Mesothelial cell of epicardium (in vitro differentiated cells): ENCODE measurements at places on chromosomes 11 and 22. TPM values are rescaled to one million over a fixed set of nuclear protein-coding genes. Genes with fewer than 3 reads are reported as not detected.

FGF3 gene
- total RNA-seq, result not detected in 3 replicates

RAB36 gene
- 6.3 to 6.4 TPM (median 6.4 TPM) in 3 replicates for total RNA-seq

RAPSN gene
- 0.27 to 0.31 TPM (median 0.31 TPM) in 3 replicates for total RNA-seq

ILK gene
- 127 to 144 TPM (median 130 TPM) in 3 replicates for total RNA-seq

MAPK1 gene
- total RNA-seq, result 90.2 to 92.9 TPM (median 90.4 TPM) in 3 replicates

C11orf16 gene
- total RNA-seq, result not detected in 3 replicates

- H3K27ac ChIP-seq, result no peak overlapping the region
- H3K4me3 ChIP-seq, result no peak overlapping the region
- peaks cover 49% of the 10 kb centered on the region for H3K27me3 ChIP-seq
- no peak for DNase-seq
Observed at GRCh38 chr11:117711331-117711730, 85.7 kb downstream of the DSCAML1 start.

DNA sequence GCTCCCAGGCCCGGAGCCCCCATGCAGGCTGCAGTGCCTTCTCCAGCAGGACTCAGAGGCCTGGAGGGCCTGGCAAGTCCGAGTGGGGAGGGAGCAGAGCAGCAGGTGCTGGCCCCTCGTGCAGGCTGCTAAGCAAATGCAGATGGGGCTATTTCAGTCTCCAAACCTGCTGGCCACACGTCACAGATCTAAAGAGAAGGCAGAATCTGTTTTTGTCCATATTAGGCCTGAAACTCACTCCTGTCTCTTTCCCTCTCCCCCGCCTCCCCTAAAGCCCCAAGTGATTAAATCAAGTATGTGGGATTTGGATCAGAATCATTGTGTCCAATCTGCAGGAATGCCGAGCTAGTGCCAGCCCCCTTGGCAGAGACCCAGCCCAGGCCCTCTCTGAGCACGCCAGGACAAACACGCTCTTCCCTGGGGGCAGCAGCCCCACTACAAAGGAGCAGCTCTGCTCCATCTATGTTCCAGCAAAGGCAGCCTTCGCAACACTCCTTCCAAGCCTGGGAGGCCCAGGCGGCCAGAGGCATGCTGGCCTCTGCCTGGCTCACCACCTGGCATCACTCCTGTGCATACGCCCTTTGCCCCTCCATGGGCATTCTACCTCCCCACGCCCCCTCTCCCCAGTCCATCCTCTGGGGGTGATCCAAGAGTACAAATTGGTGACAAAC lies 26.5 kb downstream of the RPL27A start:
- peaks cover 2% of the 10 kb centered on the region for H3K4me1 ChIP-seq
- no peak overlapping the region for H3K4me3 ChIP-seq
- H3K27ac ChIP-seq, result peak overlapping the region; percentile 83
- peaks cover 33% of the 10 kb centered on the region for H3K36me3 ChIP-seq

GRCh38 chr11:101446726-101447125 lies 137.1 kb downstream of the TRPC6 start:
- no peak overlapping the region for H3K4me3 ChIP-seq
- DNase-seq, result no peak
- H3K27ac ChIP-seq, result no peak overlapping the region
- H3K27me3 ChIP-seq, result no peaks in the 10 kb centered on the region

DNA sequence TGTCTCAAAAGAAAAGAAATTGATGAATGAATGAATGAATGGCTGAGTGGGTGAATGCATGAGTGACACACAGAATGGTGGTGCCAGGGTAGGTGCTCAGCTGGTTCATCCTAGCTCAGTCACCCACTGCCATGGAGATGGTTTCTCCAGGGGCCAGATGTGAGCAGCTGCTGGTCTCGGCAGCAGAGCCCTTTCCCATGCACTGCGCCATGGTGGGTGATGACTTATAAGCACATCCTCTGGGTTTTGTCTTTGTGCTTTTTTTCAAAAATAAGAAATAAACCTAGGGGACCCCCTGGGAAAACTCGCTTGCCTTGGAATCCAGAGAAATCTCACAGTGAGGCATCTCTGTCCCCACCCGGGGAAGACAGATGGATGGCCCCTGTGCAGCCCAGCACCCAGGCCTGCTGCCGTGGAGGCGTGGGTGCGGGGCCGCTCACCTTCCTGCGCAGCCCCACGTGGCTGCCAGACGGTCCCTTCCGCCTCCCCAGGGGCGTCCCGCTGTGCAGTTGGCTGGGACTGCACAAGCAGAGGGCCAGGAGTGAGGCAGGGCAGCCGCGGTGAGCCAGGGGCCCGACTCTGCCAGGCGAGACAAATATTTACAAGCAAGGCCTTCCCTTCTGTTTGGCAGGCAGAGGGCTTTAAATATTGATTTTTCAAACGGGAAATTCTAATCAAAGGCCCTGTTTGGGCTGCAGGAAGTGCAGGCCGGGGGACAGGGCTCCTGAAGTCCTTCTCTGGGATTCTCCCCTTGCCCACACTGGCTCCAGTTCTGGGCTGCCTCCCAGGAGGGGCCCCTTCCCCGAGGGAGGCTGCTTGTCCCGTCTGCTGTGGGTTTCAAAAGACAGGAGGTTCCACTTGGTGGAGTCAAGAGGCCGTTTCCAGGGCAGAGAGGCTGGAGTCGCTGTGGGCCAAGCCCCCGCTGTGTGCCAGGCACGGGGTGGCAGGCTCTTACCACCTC lies 24.3 kb downstream of the MPPED1 start:
- no peak overlapping the region for H3K27ac ChIP-seq
- DNase-seq, result no peak
- H3K4me3 ChIP-seq, result no peak overlapping the region
- peaks cover 79% of the 10 kb centered on the region for H3K27me3 ChIP-seq
- no peaks in the 10 kb centered on the region for H3K36me3 ChIP-seq

GRCh38 chr11:36447947-36448346 lies 62.1 kb downstream of the TRAF6 start:
- H3K27ac ChIP-seq, result peak overlapping the region; percentile 77
- DNase-seq, result no peak
- H3K36me3 ChIP-seq, result no peaks in the 10 kb centered on the region
- H3K4me1 ChIP-seq, result peaks cover 43% of the 10 kb centered on the region
- no peak overlapping the region for H3K4me3 ChIP-seq
- no peaks in the 10 kb centered on the region for H3K27me3 ChIP-seq

DNA sequence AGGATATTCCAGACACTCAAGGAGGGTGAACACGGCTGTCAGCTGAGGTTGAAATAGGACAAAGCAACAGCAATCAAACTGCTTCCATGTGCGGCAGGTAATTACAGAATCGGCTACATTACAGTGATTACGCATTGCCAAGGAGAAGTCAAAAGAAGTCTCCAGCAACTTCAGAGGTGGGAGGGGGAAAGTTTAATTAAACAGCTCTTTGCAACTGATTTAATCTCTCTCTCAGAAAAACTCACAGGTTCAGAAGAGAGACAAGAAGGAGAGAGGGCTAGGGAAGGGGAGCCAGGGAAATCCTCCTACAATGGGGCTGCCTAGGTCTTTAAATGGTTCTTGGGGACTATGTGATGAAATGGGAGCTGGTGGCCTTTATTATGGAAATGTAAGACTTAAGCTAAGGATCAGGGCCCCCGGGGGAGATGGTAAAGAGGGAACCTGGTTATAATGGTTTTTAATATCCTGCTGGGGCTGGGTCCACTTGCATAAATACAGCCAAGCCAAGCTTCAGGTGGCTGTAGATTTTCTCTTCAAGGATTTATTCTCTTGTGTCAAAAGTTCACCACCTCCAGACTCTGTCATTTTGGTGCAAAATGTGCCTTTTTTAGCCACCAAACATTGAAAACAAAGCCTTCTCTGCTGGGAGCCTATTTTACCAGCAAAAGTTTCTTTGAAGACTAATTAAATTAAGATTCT lies 354.7 kb upstream of the NARS2 start:
- no peak overlapping the region for H3K4me3 ChIP-seq
- H3K36me3 ChIP-seq, result peaks cover 4% of the 10 kb centered on the region
- H3K4me1 ChIP-seq, result peaks cover 75% of the 10 kb centered on the region
- DNase-seq, result no peak
- H3K27me3 ChIP-seq, result no peaks in the 10 kb centered on the region

- DNase-seq, result no peak
- no peak overlapping the region for H3K4me3 ChIP-seq
- H3K4me1 ChIP-seq, result peaks cover 39% of the 10 kb centered on the region
- peak overlapping the region; percentile 59 for H3K27ac ChIP-seq
- H3K36me3 ChIP-seq, result no peaks in the 10 kb centered on the region
- H3K27me3 ChIP-seq, result peaks cover 59% of the 10 kb centered on the region
Observed at GRCh38 chr22:42363892-42364291, 68.3 kb downstream of the NFAM1 start.

DNA sequence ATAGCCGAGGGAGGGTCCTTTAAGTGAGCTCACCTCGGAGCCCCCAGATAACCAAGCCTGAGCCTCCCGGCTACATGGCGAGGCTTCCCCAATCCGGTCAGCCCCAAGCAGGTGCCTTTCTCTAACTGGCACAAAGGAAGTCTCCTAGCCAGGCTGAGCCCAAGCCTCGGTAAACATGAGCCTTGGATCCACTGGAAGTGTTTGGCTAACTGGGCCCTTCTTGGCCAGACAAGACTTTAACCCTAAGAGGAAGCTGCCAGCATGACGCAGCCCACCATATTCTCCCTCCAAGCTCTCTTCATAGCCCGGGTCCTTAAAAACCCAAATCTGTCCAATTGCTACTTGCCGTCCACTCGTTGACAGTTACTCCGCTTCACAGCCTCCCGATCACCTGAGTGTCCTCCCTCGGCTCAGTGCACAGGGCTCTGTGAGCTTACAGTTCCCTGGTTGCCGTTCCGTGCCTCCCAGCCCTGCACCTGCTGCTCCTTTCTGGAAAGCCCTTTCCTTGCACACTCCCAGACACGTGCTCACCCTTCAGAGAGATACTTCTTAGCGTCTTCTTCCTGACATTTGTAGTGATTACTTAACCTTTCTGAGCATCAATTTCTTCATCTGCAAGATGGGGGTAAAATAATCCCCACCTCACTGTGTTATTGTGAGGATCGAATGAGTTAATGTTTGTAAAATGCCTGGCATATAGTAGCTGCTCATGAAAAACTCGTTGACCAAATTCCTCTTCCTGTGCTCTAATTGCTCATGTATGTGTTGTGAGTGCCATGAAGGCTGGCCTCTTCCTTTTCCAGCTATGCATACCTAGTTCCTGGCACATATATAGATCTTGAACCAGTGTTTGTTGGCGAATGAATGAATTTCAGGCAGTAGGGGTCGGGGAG lies 25.6 kb downstream of the TXN2 start:
- peak overlapping the region; percentile 49 for H3K4me3 ChIP-seq
- no peaks in the 10 kb centered on the region for H3K27me3 ChIP-seq
- no peaks in the 10 kb centered on the region for H3K36me3 ChIP-seq
- DNase-seq, result no peak
- peak overlapping the region; percentile 94 for H3K27ac ChIP-seq
- peaks cover 23% of the 10 kb centered on the region for H3K4me1 ChIP-seq

GRCh38 chr22:19597399-19597735 lies 73.2 kb upstream of the CLDN5 start:
- peaks cover 4% of the 10 kb centered on the region for H3K4me1 ChIP-seq
- H3K27me3 ChIP-seq, result peaks cover 12% of the 10 kb centered on the region
- DNase-seq, result no peak
- H3K36me3 ChIP-seq, result no peaks in the 10 kb centered on the region
- no peak overlapping the region for H3K27ac ChIP-seq
- no peak overlapping the region for H3K4me3 ChIP-seq

GRCh38 chr22:37016134-37016910 lies 2.9 kb downstream of the TST start:
- no peaks in the 10 kb centered on the region for H3K27me3 ChIP-seq
- H3K4me1 ChIP-seq, result peaks cover 20% of the 10 kb centered on the region
- H3K36me3 ChIP-seq, result no peaks in the 10 kb centered on the region
- DNase-seq, result no peak
- peak overlapping the region; percentile 15 for H3K4me3 ChIP-seq
